ENCODE measurements at places on chromosomes 2 and 18. TPM values are rescaled to one million over a fixed set of nuclear protein-coding genes. Genes with fewer than 3 reads are reported as not detected.

The DDX1 gene
- polyA plus RNA-seq = 184 TPM

The ATP6V1B1 gene
- polyA plus RNA-seq = not detected

The TMEM200C gene
- not detected for polyA plus RNA-seq

The TUBA3D gene
- polyA plus RNA-seq = not detected

The SFT2D3 gene
- 9.6 TPM for polyA plus RNA-seq

The DNMT3A gene
- polyA plus RNA-seq = 9.4 TPM

The BCL11A gene
- polyA plus RNA-seq = not detected

The NPC1 gene
- 23.4 TPM for polyA plus RNA-seq

The TMEM169 gene
- not detected for polyA plus RNA-seq

The MRPL19 gene
- 70.0 TPM for polyA plus RNA-seq

The TEKT4 gene
- not detected for polyA plus RNA-seq

The PLGLB1 gene
- polyA plus RNA-seq = not detected

The CXCR4 gene
- 0.07 TPM for polyA plus RNA-seq

The RGPD4 gene
- not detected for polyA plus RNA-seq

The CD207 gene
- not detected for polyA plus RNA-seq

The SERPINB12 gene
- polyA plus RNA-seq = not detected

The G6PC2 gene
- not detected for polyA plus RNA-seq

The PLEK gene
- 0.11 TPM for polyA plus RNA-seq

The CGREF1 gene
- 0.88 TPM for polyA plus RNA-seq

The SKOR2 gene
- polyA plus RNA-seq = not detected

The NPHP1 gene
- polyA plus RNA-seq = not detected

The CFAP65 gene
- not detected for polyA plus RNA-seq

The IL37 gene
- not detected for polyA plus RNA-seq

The LIMS3 gene
- polyA plus RNA-seq = 0.73 TPM

The COX7A2L gene
- 143 TPM for polyA plus RNA-seq

The L3MBTL4 gene
- polyA plus RNA-seq = not detected

The RESP18 gene
- not detected for polyA plus RNA-seq

The NCKAP5 gene
- not detected for polyA plus RNA-seq

The VIL1 gene
- 1.9 TPM for polyA plus RNA-seq

The SPTBN1 gene
- 22.5 TPM for polyA plus RNA-seq

The ZNF638 gene
- polyA plus RNA-seq = 82.5 TPM

The SERPINB13 gene
- polyA plus RNA-seq = not detected

The CAPN13 gene
- polyA plus RNA-seq = not detected

The MAPK4 gene
- polyA plus RNA-seq = not detected

The SNED1 gene
- polyA plus RNA-seq = 0.03 TPM

The TWIST2 gene
- not detected for polyA plus RNA-seq

The KCNS3 gene
- 0.20 TPM for polyA plus RNA-seq

The SIX3 gene
- not detected for polyA plus RNA-seq

The SLC4A5 gene
- polyA plus RNA-seq = 0.77 TPM

The FOXD4L1 gene
- polyA plus RNA-seq = 0.73 TPM

The DSEL gene
- 0.01 TPM for polyA plus RNA-seq
